ENCODE measurements at places on chromosomes 1 and 21.
A peak's percentile ranks its signal among the peaks of the same experiment; 100 is the strongest.

DNA sequence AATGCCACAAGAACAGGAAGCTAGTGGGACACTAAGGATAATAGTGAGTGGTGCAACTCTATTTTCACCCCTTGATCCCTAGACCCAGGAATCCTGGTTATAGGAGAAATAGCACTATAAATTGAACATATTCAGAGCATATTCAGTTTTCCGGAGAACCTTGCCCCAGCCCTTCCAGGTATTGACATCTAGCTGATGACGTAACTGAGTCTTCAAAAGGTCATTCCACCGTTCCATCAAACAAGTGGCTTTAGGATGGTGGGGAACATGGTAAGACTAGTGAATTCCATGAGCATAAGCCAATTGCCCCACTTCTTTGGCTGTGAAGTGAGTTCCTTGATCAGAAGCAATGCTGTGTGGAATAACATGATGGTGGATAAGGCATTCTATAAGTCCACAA lies 2.9 kb downstream of the MROH9 start:
- DNase-seq = no peak

DNA sequence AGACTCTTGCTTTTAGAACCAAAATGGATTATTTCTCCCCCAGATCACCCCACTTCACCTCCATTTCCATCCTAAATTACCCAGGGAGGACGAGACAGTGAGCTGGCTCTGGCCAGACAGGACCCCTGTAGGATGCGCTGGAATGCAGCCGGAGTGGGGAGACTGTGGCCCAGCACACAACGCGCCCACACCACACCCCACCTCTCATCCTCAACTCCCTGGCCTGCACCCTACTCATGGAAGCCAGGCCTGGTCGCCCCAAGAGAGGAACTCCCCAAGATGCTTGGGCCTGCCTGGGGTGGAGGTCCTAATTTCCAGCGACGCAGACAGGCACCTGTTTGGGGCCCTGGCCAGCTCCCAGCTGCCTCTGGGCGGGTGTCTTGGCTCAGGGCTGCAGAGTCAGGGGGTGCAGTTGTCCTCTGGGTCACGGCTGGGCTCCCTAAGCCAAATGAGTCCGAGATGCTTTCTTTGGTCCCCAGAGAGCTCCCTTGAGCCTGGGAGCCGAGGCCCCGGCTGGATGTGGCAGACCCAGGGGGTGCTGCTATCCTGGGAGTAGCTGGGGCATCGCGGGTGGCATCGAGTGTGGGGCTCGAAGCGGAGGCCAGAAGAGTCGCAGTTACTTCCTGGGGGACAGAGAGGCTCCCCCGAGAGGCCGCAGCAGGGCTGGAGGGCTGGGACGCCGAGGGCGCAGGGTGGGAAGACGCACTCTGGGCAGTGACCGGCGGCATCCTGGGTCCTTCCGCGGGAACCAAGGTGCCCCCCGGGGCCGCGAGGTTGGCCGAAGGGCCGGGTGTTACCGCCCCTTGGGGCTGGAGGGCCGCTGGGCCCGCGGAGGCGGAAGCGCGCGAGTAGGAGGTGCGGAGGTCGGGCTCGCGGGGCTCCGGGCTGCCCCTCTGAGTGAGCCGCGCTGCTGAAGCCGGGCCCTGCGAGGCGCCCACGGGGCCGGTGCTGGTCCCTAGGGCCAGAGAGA lies 10.4 kb downstream of the CLEC20A start:
- DNase-seq = no peak

- no peak for DNase-seq
These were observed 119.8 kb downstream of the RGS21 start for GRCh38 chr1:192436441-192437078.

DNA sequence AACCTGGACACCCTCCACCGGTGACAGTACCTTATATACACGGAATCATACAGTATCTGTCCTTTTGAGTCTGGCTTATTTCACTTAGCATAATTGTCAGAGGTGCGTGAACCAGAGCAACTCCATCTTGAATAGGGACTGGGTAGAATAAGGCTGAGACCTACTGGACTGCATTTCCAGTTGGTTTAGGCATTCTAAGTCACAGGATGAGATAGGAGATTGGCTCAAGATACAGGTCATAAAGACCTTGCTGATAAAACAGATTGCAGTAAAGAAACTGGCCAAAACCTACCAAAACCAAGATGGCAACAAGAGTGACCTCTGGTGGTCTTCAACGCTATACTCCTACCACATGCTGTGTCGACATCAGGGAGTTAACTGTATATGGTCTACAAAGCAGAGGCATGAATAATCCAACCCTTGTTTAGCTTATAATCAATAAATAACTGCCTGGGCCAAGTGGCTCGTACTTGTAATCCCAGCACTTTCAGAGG lies 1.4 kb upstream of the FDPS start:
- DNase-seq = no peak

DNA sequence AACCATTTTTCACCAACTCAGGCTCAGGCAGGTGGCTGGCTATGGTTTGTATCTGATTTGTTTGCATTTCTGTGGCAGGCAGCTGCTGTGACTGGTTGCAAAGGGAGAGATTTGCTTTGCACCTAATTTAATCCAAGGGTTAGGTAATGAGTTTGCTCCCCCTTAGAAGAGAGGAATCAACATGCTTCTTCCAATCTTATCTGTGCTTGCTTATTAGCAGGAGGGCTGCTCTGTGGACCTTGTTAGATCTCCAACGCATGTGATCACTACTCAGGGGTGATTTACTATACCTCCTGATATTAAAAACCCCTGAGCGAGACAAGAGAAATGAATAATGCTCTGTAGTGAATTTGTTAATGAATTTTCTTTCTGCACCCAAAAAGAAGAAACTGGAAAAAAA lies 20.5 kb downstream of the OLFML3 start:
- no peak for DNase-seq

- no peak for DNase-seq
These were observed 75.8 kb downstream of the ATP1A1 start for GRCh38 chr1:116448785-116449385.

DNA sequence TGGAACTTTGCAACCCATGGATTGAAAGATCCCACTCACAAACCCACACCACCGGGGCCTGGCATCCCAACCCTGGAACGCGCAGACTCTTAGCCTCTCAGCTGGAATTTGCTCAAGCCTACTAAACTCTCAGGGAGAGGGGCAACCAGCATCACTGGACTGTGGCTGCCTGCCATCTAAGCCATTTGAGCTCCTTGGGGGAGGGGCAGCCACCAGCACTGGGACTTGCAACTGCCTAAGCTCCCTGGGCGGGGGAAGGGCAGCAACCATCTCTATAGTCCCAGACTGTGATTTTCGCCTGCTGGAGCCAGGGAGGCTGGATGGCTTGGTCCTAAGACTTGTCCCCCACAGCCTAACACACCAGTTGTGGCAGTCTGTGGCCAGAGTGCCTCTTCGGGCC lies 122.3 kb downstream of the SNX7 start:
- DNase-seq = no peak

- no peak for DNase-seq
These were observed 30.1 kb downstream of the OLFML3 start for GRCh38 chr1:114009393-114009792.

DNA sequence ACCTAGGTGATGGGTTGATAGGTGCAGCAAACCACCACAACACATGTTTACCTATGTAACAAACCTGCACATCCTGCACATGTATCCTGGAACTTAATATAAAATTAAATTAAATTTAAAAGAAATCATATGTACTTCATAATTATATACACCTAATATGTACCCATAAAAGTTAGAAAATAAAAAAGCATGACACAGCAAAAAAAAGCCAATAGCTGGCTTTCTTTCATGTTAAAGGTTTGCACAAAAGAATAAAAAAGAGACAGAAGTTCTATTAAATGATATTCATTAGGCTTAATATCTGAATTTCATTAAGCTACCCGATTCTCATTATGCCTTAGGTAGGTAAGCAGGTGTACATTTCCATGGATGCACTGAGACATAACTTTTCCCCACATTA lies 5.2 kb upstream of the PRMT6 start:
- DNase-seq = no peak

DNA sequence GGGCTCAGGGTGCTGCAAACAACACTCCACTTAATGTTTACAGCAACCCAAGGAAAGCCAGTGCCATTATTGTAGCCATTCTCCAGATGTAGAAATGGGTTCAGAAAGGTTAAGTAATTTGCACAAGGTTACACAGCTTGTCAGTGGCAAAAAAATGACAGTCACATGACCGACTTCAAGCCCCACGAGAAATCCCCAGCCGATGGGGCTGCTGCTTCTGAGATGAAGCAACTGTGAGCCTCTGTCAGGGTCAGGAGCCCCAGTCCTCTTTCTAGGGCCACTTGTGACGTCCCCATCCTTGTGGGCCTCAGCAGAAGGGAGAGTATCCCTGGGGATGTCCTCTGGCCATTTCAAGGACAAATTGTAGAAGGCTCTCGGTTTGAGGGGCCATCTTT lies 54.8 kb downstream of the EDN2 start:
- DNase-seq = peak; percentile 8

GRCh38 chr1:230393722-230394121 lies 32.4 kb downstream of the PGBD5 start:
- DNase-seq = no peak

DNA sequence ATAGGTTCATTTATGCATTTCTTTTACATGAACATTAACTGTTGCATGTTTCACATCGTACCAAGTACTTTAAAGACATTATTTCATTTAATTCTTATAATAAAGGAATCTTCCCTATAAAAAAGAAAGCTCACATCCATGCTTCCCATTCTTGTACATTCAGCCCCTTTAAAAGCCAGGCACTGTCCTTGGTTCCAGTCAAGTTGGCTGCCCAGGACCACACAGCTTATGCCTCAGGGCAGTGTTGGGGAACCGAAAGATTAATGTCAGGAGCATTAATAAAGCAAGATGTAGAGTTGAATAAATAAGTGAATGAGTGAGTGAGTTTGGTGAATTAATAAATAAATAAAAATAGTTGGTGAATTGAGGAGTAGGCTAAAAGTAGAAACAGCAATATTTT lies 409.4 kb upstream of the DAB1 start:
- no peak for DNase-seq

- no peak for DNase-seq
These were observed 74.2 kb upstream of the B3GALT5 start for GRCh38 chr21:39538453-39539042.

GRCh38 chr1:55311057-55311641 lies 96.0 kb upstream of the USP24 start:
- no peak for DNase-seq

GRCh38 chr1:117087686-117088085 lies 27.6 kb downstream of the TTF2 start:
- DNase-seq = no peak

DNA sequence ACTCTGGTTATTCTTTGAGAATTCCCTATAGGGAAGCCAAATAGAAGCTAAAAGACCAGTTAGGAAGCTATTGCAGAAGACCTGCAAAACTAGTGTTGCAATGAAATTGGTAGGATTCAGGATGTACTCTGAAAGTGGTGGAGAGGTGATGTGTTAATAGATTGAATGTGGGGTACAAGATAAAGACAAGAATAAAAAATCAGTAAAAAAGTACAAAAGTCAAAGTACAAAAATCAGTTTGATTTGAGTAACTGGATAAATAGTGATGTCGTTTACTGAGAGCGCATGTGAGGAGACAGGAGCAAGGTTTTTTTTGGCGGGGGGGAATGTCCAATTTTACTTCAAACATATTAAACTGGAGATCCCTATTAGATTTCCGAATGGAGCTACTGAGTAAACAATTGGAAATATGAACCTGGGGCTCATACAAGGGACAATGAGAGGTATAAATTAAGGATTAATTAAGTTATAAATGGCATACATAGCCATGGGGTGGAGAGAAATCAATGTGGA lies 2.5 kb upstream of the DCAF8 start:
- no peak for DNase-seq

- DNase-seq = no peak
These were observed 383.8 kb downstream of the LMO4 start for GRCh38 chr1:87712261-87713010.

DNA sequence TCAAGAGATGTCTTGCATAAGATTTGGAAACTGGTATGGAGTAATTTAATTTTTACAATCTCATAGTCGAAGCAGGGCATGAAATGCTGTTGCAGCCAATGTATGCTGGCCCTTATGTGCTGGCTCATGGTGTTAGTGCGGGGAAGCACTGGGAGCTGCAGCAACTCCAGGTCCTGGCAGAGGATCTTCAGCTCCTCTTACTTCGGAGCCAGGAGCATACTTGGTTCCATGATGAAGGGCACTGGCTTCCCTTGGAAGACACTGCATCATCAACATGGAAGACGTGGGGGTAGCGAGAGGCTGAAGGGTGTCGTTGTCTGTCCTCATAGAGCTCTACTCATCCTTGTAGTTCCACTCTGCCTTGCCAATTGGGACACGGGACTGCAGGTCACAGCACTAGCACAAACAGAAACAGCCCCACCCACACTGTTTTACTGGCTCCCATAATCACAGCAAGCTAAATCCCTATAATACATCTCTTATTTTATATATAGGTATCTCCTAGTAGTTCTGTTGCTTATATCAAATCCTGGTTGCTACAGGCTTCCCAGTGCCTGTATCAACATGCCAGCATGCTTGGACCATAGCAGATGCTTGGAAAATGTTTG lies 22.4 kb downstream of the PLA2G2D start:
- DNase-seq = no peak

GRCh38 chr1:75640137-75640536 lies 29.2 kb upstream of the SLC44A5 start:
- DNase-seq = no peak

DNA sequence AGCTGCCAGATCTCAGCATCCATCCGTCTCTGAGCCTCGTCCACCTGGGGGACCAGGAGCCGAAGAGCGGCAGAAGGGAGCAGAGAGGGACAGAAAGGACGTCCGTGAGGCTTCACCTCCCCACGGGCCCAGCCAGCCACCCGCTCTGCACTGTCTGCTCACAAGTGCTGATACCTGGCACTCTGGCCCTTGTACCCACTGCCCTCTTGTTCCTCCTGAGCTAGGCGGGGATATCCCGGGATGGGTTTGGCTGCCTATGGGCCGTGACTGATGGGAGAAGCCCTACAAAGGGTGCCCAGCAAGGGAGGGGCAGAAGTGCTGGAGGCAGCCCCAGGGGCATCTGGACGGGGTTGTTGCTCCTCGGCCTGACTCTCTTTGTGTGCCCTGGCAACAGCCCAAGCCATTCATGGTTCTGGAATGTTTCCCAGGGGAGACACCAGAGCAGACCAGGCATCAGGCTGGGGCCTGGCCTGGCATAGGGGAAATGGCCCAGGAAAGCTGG lies 57.6 kb downstream of the LDLRAD2 start:
- no peak for DNase-seq

GRCh38 chr1:39795651-39796050 lies 7.0 kb upstream of the BMP8B start:
- DNase-seq = peak; percentile 10

GRCh38 chr1:81801651-81802456 lies 1.1 kb downstream of the ADGRL2 start:
- peak; percentile 44 for DNase-seq

DNA sequence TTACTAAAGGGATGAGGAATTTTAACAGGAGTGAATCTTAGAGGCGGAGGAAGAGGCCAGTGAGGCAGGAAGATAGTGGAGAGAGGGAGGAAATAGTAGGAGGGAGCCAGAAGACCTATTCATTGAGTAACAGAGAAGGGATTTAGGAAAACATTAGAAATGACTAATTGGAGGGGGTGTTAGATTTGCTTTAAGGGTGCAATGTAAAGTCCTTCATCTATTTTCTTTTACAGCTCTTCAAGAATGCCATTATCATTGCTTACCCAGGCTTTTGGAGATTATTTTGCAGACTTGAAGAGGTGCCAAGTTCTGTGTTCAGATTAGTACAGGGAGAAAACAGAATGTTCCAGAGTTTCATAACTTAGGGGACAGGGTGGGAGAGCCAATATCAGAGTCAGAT lies 33.8 kb downstream of the OR10J1 start:
- no peak for DNase-seq

All from lower lobe of right lung (tissue), 2 donors.